Glomerular endothelial cell (primary cell): ENCODE measurements at places on chromosomes 7 and 10. TPM values are rescaled to one million over a fixed set of nuclear protein-coding genes. Genes with fewer than 3 reads are reported as not detected.

- no peak for DNase-seq
These were observed 136.2 kb upstream of the RET start for GRCh38 chr10:42940487-42941294.

The BNIP3 gene
- total RNA-seq, result 127 and 134 TPM in 2 replicates

DNA sequence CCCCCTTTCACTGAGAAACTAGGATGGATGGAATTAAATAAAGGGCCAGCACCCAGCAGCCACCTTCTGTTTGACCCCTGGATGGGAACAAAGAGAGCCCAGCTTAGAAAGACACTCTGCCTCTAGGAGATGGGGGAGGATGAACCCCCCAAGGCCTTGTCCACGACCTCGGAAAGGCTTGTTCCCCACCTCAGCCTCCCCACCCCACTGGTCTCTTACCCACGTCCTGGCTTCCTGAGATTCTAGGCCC is 9.7 kb downstream of the ITPRIP start:
- no peak for DNase-seq

The ATRNL1 gene
- 5.3 and 8.0 TPM in 2 replicates for total RNA-seq

DNA sequence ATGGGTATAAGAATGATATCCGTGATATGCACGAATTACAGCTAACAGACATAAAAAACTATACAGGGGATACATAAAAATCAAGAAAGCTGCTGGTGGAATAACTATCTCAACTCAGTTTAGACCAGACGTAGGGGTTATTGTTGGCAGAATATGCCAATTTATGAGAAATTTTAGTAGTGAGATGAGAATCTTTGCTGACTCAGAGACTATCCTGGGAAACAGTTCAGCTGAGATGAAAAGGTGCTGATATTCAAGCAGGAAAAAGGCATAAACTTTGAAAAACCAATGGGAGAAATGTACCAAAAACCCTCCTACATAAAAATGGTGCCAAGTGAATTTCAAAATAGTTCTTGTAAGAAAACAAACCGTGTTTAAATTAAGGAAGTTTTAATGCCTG is 3.3 kb downstream of the MRPS33 start:
- no peak for DNase-seq

DNA sequence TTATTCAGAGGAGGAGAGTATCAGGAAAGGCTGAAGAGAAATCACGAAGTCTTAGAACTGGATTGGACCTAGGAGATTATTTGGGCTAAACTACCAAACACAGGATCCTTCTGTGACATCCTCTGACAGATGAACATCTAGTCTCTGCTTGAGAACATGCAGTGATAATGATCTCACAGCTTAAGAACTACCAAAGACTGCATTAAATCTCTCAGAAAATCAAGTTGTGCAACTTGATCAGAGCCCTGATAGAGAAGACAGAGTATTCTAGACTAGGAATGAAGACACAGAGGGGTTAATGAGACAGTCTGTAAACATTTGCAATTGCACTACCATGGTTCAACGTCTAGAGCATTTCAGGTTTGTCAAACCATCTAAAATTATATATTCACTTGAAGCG is 37.1 kb upstream of the AGBL3 start:
- DNase-seq, result no peak

DNA sequence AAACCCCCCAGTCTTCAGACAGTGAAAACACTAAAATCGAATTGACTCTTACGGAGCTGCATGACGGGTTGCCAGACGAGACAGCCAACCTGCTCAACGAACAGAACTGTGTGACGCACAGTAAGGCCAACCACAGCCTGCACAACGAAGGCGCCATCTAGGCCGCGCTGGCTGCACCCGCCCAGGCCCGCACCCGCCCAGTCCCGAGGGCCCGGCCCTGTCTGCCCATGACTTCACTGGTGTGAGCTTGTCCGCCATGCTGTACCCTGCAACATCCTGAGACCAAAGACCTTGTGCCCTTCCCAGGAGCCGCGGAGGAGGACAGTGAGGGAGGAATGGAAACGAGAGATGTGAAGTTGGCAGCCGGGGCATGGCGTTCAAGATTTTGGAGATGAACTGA is 116.1 kb downstream of the NT5C2 start:
- DNase-seq, result no peak

- DNase-seq, result no peak
These were observed 19.5 kb downstream of the TCF7L2 start for GRCh38 chr10:112969542-112969941.
